ENCODE measurements at places on chromosomes 4 and X.

- no peak for DNase-seq
These were observed 313.0 kb downstream of the GBA3 start for GRCh38 chr4:23005691-23006090.

GRCh38 chr4:148770377-148770776, 328.2 kb upstream of the NR3C2 start:
- DNase-seq: no peak

GRCh38 chr4:129897111-129897510, 801.2 kb downstream of the C4orf33 start:
- no peak for DNase-seq

DNA sequence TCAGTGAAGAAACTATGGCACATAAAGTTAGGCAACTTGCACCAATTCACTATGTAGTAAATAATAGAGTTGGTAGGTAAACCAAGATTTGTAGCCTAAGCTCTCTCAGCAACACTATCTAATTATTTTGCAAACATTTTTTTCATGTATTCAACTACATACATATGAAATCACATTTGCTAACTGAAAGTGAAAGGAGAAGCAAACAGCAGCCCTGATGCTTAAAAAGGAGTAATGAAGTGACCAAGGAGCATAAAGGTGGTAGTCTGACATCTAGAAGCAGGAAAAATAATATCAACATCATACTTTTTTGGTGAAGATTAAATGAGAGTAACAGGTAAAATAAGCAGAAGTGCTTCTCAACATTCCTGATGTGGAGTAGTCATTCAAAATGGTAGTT, 603.7 kb downstream of the GRXCR1 start:
- DNase-seq: no peak

GRCh38 chr4:28686618-28687017, 1826.0 kb downstream of the STIM2 start:
- DNase-seq: no peak

DNA sequence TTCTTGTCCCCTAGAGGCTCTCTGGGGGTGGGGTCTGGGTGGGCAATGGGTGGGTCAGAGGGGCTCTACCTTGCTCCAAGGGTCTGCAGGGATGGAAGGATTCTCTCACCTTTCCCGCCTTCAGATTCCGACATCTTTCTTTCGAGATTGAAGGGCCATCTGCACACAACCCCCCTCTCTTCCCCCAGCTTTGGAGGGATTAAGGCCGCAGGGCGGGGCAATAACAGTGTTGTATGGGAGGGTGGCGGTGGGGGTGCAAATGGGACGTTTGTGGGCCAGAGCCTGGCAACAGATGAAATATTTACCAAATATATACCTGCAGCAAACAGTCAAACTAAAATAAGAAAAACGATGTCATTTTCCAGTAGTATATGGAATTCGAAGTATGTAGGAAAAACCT, at the start of gene CACNA1F:
Gene CACNA1F, minus strand, starts transcription at position 165 of the 400 bp plus-strand sequence. Its CDS starts 31 bp downstream, at position 134.
- DNase-seq: no peak

DNA sequence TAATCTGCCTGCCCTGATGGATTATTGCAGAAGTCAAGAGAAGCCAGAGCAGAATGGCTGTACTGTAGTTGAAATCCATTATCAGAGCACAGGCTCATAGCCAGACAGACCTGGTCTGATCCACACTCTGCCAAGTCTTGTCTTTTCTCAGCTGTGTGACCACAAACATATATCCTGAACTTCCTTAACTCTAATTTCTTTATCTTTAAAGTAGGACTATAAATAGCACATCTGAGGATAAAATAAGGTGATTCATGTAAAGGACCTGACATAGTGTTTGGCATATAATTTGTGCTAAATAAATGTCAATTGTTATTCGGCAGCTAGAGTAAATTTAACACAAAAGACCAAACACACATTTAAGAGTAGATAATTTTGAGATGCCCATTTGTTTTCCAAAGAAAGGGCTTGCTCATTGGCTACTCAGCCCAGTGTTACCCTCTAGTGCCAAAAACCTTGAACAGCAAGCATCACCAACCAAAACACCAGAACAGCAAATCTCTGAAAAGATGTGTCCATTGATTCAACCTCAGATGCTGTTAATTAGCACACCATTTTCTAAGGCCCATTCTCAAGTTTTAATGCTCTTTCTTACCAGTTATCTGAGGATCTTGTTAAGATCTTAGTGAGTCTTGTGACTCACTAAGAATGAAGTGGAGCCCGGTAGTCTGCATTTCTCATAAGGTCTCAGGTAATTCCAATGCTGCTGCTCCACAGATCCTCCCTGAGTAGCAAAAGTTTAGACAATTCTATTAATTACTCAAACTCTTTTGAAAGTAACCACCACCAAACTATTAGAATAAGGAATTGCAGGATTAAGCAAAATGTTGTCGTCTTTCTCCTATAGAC, 108.8 kb downstream of the HHIP start:
- no peak for DNase-seq

DNA sequence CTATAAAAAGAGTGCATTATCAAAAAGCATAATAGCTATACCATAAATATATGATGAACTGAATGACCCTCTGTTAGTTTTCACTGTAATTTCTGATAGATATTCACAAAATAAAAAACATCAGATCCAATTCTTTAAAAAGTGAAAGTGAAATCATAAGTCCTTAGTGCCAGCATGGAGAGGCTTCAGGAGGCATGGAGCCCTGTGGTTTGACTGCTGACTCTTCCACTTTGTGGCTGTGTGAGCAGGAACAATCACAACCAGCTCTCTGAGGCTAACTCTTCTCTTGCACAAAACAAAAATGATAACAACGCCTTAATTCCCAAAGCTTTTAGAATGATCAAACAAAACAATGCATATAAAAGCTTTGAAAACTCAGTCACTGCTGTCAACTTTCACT, 1143.9 kb downstream of the PDHA2 start:
- no peak for DNase-seq

DNA sequence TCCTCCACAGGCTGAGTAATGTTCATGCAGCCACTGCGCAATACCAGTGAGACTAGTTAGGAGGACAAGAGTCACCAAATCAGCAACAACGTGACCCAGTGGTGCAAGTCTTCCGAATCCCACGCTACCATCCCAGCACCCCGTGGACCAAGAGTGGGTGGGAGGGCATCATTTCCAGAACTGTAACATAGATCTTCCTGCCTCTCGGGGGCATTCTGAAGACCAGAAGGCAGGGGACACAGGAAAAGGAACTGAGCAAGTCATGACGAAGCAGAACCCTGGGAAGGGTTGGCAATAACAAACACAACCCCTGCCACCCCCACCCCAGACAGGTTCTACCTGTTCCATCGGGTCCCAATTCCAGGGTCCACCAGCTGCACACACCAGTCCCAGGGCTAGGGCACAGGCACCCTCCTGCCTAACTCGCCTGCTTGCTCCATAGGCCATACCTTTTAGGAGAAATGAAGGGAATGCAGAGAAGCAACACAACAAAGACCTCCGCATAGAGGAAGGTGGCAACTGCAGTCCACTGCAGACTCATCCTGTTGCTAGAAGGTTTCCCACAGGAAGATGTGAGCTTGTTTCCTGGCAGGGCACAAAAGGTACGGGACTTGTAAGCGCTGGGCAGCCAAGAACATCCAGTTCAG, 1.4 kb downstream of the BCAP31 start:
- DNase-seq: no peak

DNA sequence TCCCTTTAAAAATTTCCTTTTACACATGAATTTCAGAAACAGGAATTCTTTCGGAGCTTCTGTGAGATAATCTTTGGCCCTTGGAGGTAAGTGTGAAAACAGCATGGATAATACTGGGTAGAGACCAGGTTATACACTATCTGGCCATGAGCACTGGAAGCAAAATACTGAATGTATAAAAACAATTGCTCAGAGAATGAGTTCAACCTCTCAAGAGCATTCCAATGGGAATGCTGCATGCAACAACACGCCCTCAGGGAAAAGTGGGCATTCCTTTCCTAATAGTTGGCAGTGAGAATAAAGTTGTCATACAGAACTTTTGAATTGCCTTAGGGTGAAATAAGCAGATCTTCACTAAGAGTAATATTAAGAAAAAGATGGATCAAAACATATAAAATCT, 574.8 kb upstream of the DIPK2B start:
- DNase-seq: no peak

- no peak for DNase-seq
These were observed 13.7 kb downstream of the TEC start for GRCh38 chr4:48255959-48256342.

DNA sequence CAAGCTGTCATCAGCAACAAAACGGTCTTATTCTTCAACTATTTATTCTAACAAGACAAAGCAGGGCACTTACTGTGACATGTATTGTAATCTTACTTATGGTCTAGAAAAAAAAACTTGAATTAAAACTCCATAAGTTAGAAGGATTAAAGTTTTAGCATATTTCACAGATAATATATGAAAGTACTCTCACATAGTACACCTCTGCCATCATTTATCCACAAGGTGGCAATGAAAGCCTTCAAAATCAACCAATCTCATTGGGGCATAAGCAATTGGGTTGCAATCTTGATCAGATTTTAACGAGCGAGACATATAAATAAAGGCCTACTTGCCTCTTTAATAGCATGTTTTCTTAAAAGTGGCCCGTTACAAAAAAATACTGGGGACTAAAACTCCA, 1382.9 kb downstream of the FAM133A start:
- DNase-seq: no peak

- DNase-seq: no peak
These were observed 18.1 kb downstream of the USP38 start for GRCh38 chr4:143202824-143203223.

DNA sequence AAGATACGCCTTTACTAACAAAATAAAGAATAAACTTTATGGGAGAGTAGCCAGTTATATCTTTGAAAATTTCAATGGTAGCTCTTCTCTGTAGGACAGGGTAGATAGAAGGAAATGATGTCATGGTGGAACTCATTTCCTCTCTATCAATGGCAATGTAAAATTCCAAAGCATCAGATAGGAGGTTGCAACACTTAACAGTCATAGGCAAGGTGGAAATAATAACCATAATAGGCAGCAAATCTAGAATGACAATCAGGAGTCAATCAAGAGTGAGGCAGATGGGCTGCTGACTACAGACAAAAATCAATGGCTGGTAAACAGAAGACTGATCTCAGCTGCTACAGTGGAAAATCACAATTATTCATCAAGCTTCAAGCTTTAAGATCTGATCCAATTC, 53.9 kb upstream of the TET2 start:
- DNase-seq: no peak

GRCh38 chr4:162837241-162837640, 329.4 kb downstream of the NAF1 start:
- no peak for DNase-seq

DNA sequence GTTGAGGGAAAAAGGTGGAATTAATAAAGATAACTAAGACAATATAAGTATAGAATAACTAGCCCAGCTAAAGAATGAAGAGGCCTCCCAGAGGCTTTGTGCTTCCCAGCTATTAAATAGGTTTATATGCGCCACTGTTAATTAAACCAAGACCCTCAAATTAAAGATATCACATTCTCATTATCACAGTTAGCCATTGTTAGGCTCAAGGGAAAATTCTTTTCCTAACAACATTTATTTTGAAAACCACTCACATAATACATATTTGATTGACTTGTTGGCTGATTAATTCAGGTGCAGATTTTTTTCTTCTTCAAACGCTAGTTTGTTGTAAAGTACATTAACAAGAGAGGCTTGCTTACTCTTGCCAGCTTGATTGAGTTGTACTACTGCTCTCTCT, 216.8 kb upstream of the TRAM1L1 start:
- no peak for DNase-seq

GRCh38 chr4:105474099-105474518, 247 bp upstream of the PPA2 start:
- DNase-seq: peak; percentile 76

GRCh38 chr4:8182858-8183725, 16.0 kb upstream of the SH3TC1 start:
- DNase-seq: no peak

GRCh38 chrX:1417921-1418771, 26.2 kb upstream of the SLC25A6 start:
- no peak for DNase-seq

DNA sequence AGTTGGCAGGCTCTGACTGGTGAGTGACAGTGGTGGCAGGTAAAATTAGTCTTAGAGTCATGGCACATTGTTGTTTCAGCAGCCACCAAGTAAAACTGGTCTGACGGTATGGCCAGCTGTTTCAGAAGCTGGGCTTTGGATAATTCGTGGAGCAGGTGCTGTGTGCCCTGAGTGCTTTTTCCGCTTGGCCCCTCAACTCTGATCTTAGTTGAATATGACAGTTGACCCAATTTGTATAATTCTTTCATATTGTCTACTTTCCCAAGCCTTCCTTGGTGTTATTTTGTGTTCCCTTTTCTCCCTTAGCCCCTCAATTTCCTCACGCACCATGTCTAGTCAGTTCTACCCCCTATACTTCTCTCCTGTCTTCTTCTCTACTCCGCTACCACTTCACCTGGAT, 32.0 kb downstream of the CDS1 start:
- no peak for DNase-seq

- no peak for DNase-seq
These were observed 44.3 kb downstream of the IL21 start for GRCh38 chr4:122576261-122577188.

GRCh38 chr4:153616006-153616555, 68.0 kb upstream of the TLR2 start:
- no peak for DNase-seq

- DNase-seq: no peak
These were observed 278.0 kb downstream of the PDGFC start for GRCh38 chr4:156693557-156693956.

DNA sequence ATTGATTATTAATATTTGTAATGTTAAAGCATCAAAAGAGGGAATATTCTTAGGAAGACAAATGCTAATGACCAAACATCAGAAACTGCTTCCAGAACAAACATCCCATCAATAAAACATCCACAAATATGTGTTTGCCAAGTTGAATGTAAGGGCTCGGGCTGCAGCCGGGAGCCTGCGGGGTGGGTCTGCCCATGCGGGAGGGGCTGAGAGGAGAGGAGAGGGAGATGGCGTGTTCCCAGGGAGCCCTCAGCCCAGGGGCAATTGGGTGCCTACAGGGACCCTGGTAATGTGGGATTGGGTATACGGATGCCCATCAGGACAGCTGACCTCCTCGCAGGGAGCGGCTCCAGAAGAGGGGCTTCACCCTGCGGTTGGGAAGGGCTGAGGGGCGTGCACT, 38.4 kb upstream of the PSAPL1 start:
- DNase-seq: no peak

GRCh38 chrX:20693078-20693477, 426.4 kb upstream of the RPS6KA3 start:
- no peak for DNase-seq

GRCh38 chrX:136765821-136766356, 14.8 kb downstream of the ARHGEF6 start:
- DNase-seq: no peak

Data from activated gamma-delta T cell treated with Interleukin-2 at 50 U/mL for 16 hours (primary cell).